ENCODE measurements at places on chromosomes 13 and 19. TPM values are rescaled to one million over a fixed set of nuclear protein-coding genes. Genes with fewer than 3 reads are reported as not detected.

Gene ODAD3
- polyA plus RNA-seq = not detected

Gene PBX4
- 6.9 TPM for polyA plus RNA-seq

Gene UPF1
- polyA plus RNA-seq = 9.5 TPM

Gene RINL
- polyA plus RNA-seq = 40.5 TPM

Gene ZNF835
- 2.3 TPM for polyA plus RNA-seq

Gene PLIN5
- 0.28 TPM for polyA plus RNA-seq

Gene GIPC1
- 32.2 TPM for polyA plus RNA-seq

Gene ZNF155
- polyA plus RNA-seq = 0.58 TPM

Gene TARM1
- not detected for polyA plus RNA-seq

Gene ELSPBP1
- not detected for polyA plus RNA-seq

Gene ZNF223
- 4.0 TPM for polyA plus RNA-seq

Gene PRR19
- polyA plus RNA-seq = not detected

Gene UQCR11
- 646 TPM for polyA plus RNA-seq

Measured in naive thymus-derived CD8-positive, alpha-beta T cell (primary cell).